Activated T-helper 17 cell treated with anti-CD3 and anti-CD28 coated beads, Interleukin-2, amount 50 U/mL, for 72 hours (primary cell): ENCODE measurements at places on chromosomes 16 and 17.

- ATAC-seq, result peak; percentile 57
Observed at GRCh38 chr17:77449908-77450741, 309.4 kb downstream of the SEC14L1 start.

DNA sequence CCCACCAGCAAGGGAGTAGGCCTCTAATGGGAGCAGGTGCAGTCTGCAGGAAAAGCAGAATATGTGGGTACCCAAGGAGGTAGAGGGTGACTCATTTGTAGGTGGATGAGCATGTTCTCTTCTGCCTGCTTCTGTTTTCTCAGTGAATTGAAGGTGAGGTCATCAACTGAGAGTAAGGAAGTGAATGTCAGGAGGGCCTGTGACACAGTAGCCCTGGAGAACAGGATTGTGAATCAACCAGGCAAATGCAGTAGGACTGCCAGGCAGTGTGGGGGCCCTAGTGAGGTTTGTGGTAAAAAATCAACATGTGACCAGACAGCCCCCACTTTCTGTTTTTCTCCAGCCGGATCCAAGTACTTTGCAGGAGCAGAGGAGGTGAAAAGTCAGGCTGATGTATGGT is 150.5 kb upstream of the SOX9 start:
- ATAC-seq, result peak; percentile 83

GRCh38 chr17:74972107-74972972 is at the start of gene HID1:
Gene HID1 (minus strand): TSS chr17:74972759. CDS start chr17:74972656, 103 bp downstream.
- peak; percentile 92 for ATAC-seq

DNA sequence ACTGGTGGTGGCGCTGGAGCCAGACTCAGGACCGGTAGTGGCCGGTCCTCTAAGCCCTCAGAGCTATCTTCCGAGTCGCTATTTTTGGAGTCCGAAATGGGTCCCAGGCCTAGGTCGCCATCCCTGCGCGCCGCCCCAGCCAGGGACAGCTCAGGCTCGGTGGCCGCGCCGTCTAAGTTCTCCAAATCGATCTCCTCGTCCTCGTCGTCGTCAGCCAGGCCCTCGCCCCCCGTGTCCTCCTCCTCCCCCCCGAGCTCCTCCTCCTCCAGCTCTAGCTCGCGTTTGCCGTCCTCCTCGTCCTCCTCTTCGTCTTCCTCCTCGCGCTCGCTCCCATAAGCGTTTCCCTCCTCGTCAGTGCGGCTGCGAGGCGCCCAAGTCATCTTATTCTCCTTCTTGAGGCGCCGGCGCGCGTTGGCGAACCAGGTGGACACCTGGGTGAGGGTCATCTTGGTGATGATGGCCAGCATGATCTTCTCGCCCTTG is 1.6 kb downstream of the IRX3 start:
- ATAC-seq, result no peak

DNA sequence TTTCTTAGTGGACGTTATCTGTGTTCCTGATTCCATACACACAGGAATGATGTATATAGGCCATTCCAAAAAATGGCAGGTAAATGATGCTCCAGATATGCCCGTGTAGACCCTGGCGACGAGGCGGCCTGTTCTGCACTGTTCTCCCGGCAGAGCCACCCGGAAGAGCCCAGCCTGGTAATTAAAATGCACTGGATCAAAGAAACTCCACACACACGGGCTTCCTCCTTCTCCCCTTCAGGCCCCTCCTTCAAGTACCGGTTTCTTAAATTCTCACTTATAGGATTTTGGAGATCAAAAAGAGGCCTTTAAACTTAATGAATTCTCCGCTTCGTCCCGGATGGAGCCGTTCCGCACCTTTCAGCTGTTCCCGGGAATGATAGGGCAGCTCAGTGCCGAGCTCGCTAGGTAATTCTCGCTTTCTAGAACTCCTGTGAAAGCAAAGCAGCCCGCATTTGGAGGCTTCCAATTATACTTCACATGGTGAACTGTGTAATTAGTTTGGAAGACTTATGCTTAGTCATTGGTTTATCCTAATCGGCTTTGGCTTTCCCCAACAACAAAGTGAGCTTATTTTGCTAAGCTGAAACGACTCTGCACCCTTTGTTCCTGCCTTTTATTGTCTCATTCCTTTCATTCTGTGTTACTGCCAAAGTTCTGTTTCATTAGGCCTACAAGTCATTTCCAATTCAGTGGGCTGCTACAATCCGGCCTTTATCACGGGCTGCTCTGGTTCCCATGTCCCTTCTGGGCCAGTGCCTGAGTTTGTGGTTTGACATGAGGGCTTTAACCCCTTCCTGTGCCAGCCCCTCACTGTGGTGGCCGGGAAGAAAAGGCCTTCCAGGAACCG is 150.0 kb downstream of the MSI2 start:
- ATAC-seq, result peak; percentile 18

DNA sequence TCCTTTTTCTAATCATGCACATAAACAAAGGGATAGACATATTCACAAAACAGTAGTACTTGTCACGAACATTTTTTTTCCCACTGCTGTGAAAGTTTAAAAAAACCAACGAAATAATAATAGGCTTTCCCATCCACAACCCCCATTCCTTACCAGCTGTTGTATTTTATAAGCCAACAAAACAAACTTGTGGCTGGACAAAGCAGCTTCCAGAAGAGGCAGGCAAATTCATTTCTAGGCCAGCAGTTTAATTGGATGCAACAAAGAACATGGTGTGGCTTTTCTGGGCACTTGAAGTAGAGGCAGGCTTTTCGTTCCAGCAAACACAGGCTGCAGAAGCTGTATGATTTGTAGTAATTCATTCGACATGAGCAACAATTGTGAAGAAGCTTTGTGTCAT is 56.0 kb upstream of the FAM20A start:
- no peak for ATAC-seq

GRCh38 chr16:8594149-8594666 is 3.9 kb upstream of the TMEM114 start:
- no peak for ATAC-seq

DNA sequence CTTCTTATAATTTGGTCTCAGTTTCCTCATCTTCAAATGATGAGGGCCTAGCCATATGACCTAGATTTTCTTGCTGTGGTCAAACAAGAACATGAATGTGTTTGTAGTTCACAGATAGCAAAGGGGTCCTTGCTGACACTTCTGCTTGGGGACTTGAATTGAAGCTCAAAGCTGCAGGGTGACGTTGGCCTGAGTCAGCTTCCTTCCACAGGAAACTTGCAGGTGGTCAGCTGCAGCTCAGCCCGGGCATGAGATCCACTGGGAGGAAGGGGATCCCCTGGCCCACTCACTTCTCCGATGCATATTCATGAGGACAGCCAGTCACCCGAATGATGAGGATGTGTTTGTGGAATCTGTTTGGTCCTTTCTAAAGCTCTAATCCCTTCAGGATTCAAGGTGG is 42.6 kb upstream of the AXIN2 start:
- peak; percentile 21 for ATAC-seq

GRCh38 chr16:10517868-10518267 is 62.5 kb downstream of the EMP2 start:
- ATAC-seq, result no peak

DNA sequence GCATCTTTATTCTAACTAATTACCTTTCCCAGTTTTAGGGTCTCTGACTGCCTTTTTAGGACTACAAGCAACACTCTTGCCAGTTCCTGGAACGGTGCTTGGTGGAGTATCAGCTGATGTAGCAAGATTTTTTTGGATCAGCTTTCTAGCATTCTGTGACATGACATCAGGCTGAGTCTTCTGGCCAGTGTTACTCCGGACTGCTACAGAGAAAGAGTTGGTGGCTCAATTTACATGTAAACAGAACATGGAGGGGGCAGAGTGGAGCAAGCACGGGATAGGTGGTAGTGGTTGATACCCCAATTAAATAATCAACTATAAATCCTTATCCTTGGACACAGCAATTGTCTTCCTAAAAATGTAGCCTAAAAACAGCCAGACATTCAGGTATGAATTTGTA is 10.6 kb upstream of the ARL6IP1 start:
- no peak for ATAC-seq

DNA sequence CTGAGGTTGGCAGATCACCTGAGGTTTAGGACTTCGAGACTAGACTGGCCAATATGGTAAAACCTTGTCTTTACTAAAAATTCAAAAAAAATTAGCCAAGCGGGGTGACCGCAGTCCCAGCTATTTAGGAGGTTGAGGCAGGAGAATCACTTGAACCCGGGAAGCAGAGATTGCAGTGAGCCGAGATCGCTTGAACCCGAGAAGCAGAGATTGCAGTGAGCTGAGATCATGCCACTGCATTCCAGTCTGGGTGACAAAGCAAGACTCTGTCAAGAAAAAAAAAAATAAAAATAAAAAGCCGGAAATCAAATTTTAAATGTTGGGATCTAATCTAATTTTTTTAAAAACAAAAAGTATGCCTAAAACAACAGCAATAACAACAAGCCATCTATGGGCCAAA is 56.3 kb downstream of the ABCC1 start:
- no peak for ATAC-seq

- ATAC-seq, result peak; percentile 88
Observed at GRCh38 chr16:79076047-79076767, 524.3 kb downstream of the MAF start.

DNA sequence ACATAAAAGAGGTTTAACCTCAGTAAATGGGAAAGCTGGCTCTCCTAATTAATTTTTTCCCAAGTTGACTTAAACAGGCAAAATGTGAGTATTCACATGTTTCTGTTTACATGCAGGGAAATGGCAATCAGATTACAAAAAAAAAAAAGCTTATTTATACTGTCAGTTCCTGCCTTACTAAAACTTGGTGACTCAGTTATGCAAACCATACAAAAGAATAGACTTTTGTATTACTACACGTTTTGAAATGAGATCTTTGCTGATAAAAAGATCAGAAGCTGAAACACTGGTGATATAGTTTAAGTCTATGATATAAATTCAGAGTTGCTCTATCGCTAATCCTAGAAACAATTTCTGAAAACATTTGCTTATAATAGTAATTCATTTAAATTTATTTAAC is 9.4 kb upstream of the KCNJ2 start:
- ATAC-seq, result no peak

DNA sequence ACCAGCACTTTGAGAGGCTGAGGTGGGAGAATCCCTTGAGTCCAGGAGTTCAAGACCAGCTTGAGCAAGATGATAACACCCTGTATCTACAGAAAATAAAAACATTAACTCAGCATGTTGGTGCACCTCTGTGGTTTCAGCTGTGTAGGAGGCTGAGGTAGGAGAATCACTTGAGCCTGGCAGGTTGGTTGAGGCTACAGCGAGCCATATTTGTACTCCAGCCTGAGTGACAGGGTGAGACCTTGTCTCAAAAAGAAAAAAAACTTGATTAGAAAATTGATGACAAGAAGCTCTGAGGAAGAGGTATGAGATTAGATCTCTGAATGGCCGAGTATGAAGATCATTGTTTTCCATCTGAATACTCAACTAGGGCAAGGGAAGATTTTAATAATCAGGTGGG is 31.0 kb downstream of the SCPEP1 start:
- ATAC-seq, result peak; percentile 45

- no peak for ATAC-seq
Observed at GRCh38 chr17:73478768-73479424, 165.3 kb downstream of the SDK2 start.

DNA sequence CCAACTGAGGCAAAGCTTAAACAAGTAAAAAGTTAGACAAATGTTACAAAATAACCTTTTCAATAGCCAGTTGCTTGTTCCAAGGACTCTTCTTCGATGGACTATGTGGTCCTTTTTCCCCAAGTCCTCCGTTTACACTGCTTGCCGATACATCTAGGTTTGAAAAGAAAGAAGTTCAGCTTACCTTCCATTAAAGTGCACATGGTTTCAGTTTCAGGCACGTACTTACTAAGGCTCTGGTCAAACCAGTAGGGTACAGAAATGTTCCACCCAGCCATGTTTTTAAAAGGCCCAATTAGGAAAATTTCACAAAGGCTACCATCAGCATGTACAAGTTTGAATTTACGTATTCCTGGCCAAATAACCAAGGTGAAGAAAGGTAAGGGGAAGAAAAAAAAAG is 2.1 kb downstream of the SRSF2 start:
- ATAC-seq, result no peak

DNA sequence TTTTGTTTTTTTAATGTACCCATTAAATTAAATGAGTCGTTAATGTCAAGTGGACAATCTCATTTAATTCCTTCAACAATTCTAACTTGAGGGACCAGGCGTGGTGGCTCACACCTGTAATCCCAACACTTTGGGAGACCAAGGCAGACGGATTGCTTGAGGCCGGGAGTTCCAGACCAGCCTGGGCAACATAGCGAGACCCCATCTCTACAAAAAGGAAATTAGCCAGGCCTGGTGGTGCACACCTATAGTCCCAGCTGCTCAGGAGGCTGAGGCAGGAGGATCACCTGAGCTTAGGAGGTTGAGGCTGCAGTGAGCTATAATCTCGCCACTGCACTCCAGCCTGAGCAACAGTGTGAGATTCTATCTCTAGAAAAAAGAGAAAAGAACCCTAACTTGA is 20.7 kb upstream of the GSG1L start:
- no peak for ATAC-seq
